ENCODE measurements at places on chromosomes 6 and 20. TPM values are rescaled to one million over a fixed set of nuclear protein-coding genes. Genes with fewer than 3 reads are reported as not detected.

CRISP2 gene
- not detected for total RNA-seq

GRM4 gene
- not detected for total RNA-seq

COL11A2 gene
- 0.17 TPM for total RNA-seq

SGK1 gene
- 52.8 TPM for total RNA-seq

LPA gene
- not detected for total RNA-seq

PTPRK gene
- 36.8 TPM for total RNA-seq

CFB gene
- total RNA-seq: 28.7 TPM

NKAPL gene
- 5.6 TPM for total RNA-seq

TFAP2B gene
- not detected for total RNA-seq

PNLDC1 gene
- total RNA-seq: not detected
